ENCODE measurements at places on chromosomes 3 and 15.

- DNase-seq: no peak
Observed at GRCh38 chr3:13747627-13748026, 132.2 kb downstream of the WNT7A start.

- DNase-seq: no peak
Observed at GRCh38 chr15:58678683-58679082, 70.8 kb downstream of the ADAM10 start.

GRCh38 chr3:87088993-87089841 is 98.3 kb upstream of the VGLL3 start:
- no peak for DNase-seq

DNA sequence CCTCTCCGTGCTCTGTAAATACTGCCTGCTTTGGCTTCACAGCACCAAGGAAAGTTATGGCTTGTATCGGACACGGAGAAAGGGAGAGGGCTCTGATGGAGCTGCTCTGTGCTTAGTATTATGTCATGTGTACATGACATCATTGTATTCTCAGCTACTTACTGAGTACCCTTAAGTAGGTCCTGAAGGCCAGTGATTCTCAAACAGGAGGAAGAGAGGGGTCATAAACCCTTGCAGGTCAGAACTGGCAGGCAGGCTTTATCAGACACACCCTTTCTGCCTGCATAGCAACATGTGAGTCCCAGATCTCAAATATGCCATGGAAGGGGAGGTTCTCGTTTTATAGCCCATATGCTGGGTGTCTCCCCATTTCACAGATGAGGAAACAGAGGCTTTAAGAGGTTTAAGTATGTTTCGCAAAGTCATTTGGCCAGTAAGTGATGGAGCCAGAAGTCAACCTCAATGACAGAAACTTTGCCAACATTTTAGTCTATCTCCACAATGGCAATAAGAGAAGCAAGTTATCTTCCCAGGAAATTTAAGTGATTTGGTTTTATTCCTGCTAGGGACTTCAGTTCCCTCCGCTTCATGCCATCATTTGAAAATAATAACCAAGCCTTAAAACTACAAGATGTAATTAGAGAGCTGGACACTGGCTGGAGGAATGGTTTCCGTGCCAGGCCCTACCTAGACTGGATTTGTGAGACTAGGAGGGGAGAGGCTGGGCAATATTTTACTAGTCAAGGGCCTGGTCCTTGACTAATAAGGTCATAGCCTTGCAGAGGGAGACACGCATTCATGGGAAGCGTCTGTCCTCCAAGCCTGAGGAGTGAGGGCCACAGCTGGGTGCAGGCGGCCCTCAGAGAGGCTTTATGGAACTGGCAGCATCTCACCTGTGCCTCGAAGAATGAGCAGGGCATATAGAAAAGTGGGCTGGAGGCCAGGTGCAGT is 133.0 kb downstream of the XXYLT1 start:
- no peak for DNase-seq

GRCh38 chr3:102979682-102980354 is 545.0 kb downstream of the ZPLD1 start:
- no peak for DNase-seq

DNA sequence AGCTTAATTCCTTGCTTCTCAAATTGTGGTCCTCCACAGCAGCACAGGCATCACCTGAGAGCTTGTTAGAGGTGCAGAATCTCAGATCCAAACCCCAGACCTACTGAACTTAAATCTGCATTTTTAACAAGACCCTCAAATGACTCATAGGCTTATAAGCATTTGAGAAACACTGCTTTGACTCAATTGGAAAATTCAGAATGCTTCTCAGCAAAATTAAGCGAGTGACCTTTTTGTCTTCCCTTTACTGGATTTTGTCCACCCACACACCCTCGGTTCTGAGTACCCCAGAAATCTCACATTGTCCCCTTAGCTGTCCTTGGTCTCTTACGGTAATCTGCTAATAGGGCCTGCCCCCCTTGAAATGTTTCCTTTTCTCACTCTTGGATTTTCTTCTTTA is 17.9 kb downstream of the CD80 start:
- no peak for DNase-seq

DNA sequence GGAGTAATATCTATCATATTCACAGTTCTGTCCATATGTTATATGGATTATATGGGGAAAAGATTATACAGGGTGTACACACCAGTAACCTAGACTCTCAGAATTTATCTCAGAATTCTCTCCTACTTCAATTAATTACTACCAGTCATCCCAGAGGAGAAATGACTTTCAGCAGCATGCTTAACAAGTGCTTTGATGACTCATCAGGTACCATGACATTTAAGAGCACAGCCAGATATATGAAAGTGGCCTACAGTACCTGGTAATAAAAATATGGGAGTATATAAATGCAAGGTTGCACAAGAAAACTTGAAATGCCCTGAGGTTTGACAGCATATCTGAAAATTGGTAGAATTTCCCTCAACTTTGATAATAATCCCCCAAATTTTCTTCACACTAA is 1273.0 kb downstream of the OTOL1 start:
- no peak for DNase-seq

- DNase-seq: no peak
Observed at GRCh38 chr3:155766206-155766605, 21.3 kb upstream of the PLCH1 start.

DNA sequence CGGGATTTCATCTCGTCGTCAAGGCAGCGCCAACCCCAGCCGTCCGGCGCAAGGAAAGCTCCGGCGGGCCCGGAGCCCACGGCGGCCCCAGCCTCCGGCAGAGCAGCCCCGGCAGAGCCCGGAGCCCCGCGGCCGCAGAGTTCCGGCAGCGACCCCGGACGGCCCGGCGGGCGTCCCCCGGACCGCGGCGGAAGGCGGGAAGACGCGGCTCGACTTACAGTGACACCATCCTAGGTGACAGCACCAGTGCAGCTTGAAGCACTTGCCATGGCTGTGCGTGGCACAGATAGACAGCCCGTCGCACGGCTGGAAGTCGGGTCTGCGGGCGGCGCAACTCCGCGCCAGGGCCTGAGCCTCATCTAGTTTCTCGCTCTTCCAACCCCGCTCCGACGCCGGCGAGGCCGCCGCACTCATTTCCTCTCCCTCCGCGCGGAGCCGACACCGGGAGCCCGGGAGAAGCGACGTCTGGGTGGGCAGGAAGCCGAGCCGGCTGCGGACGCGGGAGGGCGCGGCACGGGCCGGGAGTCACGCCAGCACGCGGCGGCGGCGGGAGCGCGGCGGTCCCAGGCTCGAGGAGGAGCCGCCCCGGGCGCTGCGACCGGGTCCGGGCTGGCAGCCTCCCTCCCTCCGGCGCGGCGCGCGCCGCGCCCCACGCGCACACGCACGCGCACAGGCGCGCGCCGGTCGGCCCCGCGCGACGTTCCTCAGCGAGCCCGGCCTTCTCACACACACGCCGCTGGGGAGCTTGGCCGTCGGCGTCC is at the start of gene C3orf70:
Gene C3orf70, minus strand, starts transcription at position 651 of the 761 bp plus-strand sequence. Its CDS starts 237 bp downstream, at position 414.
- no peak for DNase-seq

GRCh38 chr15:40091861-40092255 is 16.8 kb downstream of the BMF start:
- DNase-seq: no peak

DNA sequence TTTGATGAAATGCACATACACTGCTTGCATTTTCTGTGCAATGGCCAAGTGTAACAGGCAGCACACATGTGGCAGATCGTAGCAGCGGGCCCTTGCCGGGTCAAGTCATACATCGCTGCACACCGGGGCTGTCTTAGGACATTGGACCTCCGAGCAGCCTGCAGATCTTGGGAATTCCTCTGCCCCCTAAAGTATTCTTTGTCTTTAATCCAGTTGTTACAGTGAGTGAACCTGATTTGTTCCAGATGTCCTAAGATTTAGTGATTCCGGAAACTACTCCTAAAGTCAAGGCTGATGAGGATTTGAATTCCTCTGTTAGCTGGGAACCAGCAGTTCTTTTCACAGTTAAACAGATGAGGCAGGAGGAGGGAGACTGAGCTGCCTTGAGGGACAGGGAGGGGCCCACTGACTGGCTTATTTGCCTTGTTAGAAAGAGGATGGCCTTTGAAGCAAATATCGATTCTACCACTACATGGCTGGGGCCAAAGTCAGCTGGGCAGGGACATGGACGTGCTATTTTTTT is 190.7 kb upstream of the CTDSPL start:
- DNase-seq: no peak

- no peak for DNase-seq
Observed at GRCh38 chr15:33150431-33150941, 44.0 kb downstream of the FMN1 start.

DNA sequence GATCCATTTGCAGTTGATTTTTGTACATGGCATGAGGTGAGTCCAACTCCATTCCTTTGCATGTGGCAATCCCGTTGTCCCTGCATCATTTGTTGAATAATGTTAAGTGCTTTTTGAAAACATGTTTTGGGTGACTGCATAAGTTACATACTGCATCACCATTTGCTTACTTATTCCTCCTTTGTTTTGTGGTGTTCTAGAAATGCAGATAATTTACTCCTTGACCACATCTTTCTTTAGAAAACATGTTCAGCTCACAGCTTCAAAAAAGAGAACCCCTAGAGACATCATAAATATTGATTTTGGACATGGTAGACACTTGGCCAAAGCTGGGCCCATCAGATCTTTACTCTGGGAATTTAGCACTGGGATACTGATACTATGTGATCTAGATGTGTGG is 135.3 kb upstream of the DAZL start:
- DNase-seq: no peak

DNA sequence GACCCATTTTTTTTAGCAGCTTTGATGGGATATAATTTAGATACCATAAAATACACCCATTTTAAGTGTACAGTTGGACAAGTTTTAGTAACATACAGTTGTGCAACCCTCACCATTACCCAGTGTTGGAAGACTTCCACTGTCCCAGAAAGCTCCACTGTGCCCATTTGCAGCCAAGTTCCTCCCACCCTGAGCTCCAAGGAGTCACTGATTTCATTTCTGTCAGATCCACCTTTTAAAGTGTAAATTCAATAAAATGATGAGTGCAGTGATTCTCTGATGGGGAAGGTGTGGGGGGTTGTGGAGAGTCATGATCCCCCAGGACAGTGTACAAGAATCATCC is 93.2 kb upstream of the IGF1R start:
- DNase-seq: no peak

- DNase-seq: no peak
Observed at GRCh38 chr3:20074226-20075063, 34.2 kb downstream of the KAT2B start.

GRCh38 chr3:57446318-57446841 is 97.8 kb downstream of the DNAH12 start:
- DNase-seq: no peak

- no peak for DNase-seq
Observed at GRCh38 chr15:45384700-45385099, 6.4 kb upstream of the GATM start.

Data from activated naive CD4-positive, alpha-beta T cell (primary cell).